ENCODE measurements at places on chromosomes 4 and X. TPM values are rescaled to one million over a fixed set of nuclear protein-coding genes. Genes with fewer than 3 reads are reported as not detected.

Gene TAB3
- 17.6 TPM for total RNA-seq

GRCh38 chrX:125289209-125289608 lies 30.5 kb upstream of the TEX13C start:
- DNase-seq, result no peak

Gene NCAPG
- 0.73 TPM for total RNA-seq

DNA sequence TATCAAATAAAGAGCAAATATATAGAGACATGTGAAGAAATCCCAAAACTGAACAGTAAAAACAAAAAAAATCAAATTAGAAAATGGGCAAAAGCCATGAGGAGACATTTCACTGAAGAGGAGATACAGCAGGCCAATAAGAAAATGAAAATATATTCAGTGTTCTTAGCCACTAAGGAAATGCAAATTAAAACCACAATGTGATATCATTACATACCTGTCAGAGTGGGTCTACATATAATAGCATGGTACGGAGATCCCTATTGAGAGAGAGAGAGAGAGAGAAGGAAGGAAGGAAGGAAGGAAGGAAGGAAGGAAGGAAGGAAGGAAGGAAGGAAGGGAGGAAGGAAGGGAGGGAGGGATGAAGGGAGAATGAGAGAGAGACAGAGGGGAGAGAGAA lies 707.0 kb upstream of the ACTRT1 start:
- no peak for DNase-seq

Gene CENPC
- total RNA-seq, result 40.0 TPM

Gene PRRG1
- total RNA-seq, result not detected
